ENCODE measurements at places on chromosomes 2 and 18. TPM values are rescaled to one million over a fixed set of nuclear protein-coding genes. Genes with fewer than 3 reads are reported as not detected.

CACNB4 gene
- 0.83 TPM for total RNA-seq

- DNase-seq, result no peak
Observed at GRCh38 chr2:101704046-101704466, 6.5 kb downstream of the MAP4K4 start.

DNA sequence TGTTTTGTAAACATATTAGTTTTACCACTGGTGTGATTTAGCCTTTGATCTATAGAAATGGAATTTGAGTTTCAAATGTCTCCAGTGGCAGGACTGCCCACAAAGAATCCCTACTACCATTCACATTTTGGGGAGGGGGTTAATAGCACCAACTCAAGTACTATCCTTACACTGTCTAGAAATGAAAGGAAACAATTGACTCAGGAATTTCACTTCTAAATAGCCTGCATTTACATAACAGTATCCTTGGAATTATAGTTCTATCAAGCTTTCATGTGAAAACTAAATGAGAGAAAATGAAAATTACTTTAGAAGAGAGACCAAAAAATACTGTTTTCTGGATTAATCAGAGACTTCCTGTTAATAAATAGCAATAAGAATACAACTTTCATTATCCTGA, 7.5 kb upstream of the CCDC93 start:
- DNase-seq, result no peak

GRCh38 chr2:2719781-2720180, 388.7 kb upstream of the MYT1L start:
- no peak for DNase-seq

DNA sequence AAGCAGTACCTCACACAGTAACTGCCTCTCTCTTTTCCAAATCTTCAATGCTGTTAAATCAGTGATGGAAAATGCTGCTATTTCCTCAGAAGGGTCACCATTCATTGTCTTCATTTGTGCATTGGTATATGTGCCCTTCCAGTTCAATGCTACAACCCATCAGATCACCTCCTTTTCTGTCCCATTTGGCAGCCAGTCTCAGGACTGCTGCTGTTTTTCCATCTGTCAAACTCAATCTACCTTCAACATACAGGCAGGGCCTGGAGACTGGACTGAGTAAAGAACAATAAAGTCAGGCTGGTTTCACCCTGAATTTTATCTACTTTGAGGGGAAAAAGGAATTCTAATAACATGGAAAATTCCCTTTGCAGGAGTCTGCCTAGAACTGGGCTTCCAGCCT, 17.9 kb downstream of the ZNF385B start:
- no peak for DNase-seq
